ENCODE measurements at places on chromosomes 4 and X. TPM values are rescaled to one million over a fixed set of nuclear protein-coding genes. Genes with fewer than 3 reads are reported as not detected.

DNA sequence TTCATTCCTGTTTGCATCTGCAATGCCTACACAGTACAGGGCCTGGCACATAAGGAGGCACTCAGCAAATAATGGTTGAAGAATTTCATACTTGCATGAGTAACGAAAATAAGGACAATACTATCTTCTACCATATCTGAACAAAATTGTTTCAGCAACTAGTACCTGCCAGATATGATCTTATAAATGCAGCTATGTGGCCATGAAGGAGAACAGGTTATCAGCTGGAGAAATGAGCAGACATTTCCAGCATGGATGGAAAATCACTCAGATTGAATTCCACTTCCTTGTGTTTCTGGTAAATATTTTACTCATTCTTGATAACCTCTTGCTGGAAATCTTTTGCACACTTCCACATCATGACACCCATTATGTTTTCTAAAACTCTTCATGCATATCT is 204.0 kb downstream of the ADAMTS3 start:
- DNase-seq: no peak

DNA sequence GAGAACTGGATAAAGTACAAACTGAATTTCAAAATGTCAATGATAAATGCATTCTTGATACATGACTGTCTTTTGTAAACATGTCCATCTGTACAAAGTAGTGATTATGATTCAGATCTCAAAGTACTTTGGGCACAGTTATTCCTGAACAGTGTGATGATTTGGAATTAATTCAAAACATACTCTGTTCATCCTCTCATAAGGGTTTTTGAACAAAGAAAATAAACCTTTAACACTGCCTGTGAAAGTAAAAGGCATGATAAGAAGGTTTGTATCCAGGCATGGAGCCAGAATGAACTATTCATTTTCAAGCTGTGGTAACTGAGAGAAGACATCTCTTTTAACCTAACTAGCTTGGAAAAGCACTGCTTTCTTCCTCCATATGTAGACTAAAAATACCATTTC is 883 bp upstream of the KLHL4 start:
- peak; percentile 35 for DNase-seq

The MAGEE2 gene
- total RNA-seq: not detected

The FAM236A gene
- not detected for total RNA-seq

The SPARCL1 gene
- total RNA-seq: 0.80 TPM

DNA sequence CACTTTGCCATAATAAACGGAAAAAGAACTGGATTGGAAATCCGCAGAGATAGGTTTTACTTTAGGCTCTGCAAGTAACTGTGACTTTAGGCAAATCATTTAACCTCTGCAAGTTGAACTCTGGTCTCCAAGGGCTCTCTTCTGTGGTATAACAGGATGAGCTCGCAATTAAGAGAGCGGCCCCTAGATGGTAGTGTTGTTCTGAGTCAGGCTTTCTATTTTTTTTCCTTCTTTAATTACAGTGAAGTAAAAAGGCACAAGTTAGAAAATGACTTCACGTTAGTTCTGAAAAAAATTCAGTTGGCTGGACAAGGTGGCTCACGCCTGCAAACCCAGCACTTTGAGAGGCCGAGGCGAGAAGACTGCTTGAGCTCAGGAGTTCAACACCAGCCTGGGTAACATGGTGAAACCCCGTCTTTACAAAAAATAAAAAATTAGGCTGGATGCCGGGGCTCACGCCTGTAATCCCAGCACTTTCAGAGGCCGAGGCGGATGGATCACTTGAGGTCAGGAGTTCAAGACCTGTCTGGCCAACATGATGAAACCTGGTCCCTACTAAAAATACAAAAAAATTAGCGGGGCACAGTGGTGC is 18.0 kb downstream of the RPS3A start:
- DNase-seq: peak; percentile 78

- no peak for DNase-seq
These were observed 647.2 kb upstream of the FRG1 start for GRCh38 chr4:189293459-189293858.

GRCh38 chr4:143381189-143382118 is 44.8 kb downstream of the GAB1 start:
- DNase-seq: peak; percentile 75

DNA sequence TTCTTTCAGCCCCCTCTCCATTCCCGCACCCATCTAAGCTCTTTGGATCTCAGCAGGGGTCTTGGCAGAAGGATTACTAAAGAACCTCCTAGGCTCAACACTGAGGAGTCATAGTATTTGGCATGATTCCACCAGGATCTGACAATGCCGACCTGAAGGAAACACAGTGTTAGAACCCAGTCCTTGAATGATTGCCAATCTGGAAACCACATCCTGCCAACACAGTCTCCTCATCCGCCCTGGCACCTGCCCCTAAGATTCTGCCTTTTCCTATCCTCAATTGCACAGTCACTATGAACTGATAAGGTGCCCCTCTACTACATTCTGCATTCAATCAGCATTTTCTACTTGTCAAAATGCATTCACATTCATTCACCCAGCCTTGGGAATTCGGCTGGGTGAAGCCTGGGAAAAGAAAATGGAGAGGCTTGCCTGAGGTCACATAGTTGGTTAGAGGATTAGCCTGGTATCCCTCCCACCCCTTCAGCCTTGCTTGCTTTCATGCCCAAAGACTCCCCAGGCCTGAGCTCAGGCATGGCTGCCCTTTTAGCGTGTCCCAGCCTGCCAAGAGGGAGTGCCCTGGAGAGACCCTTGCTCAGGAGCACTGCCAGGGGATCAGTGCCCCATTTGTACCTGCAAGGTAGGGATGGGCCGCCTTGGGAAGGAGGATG is 2.2 kb upstream of the CLDN2 start:
- no peak for DNase-seq

The ETDB gene
- total RNA-seq: not detected

DNA sequence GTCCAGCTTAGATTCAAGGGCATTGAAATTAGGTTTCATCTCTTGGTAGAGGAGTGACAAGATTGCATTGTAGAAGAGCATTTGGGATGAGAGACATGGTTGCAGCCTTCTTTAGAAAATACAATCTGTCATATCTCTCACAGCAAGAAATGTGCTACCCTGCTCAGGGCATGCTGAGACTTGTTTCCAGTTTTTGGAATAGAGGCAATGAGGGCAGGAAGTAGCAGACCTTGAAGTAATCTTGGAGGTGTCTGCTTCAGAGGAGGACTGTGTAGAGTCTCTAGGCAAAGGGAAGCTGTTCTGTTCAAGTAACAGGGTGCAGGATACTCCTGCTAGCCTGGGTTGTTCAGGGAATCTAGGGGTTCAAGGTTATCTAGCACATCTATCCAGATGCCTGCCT is 116.1 kb upstream of the ZNF827 start:
- DNase-seq: no peak

The STAP1 gene
- total RNA-seq: not detected

The SOD3 gene
- total RNA-seq: 6.6 TPM

Data from myocyte (in vitro differentiated cells).